Activated T-helper 2 cell treated with anti-CD3 and anti-CD28 coated beads, Interferon-gamma antibody, Interleukin-2, Interleukin-4, amounts not matched to agents 10 μg/mL and 5 μg/mL and 100 μg/mL, durations not matched to agents 14 hours and 24 hours and 36 hours (primary cell): ENCODE measurements at places on chromosomes 16 and 17. TPM values are rescaled to one million over a fixed set of nuclear protein-coding genes. Genes with fewer than 3 reads are reported as not detected.

The TLCD3B gene
- 2.3 and 2.6 TPM in 2 replicates for total RNA-seq

The SLFN13 gene
- 41.9 and 42.6 TPM in 2 replicates for total RNA-seq

The ACSM2A gene
- total RNA-seq = 3.8 and 4.6 TPM in 2 replicates

The ITGAL gene
- total RNA-seq = 292 and 293 TPM in 2 replicates

The OR4D1 gene
- total RNA-seq = 0.05 and 0.09 TPM in 2 replicates

GRCh38 chr16:15689290-15689689 is 39.2 kb downstream of the NDE1 start:
- H3K4me3 ChIP-seq = no peak overlapping the region
- H3K36me3 ChIP-seq = peaks cover 82% of the 10 kb centered on the region
- DNase-seq = no peak
- no peaks in the 10 kb centered on the region for H3K4me1 ChIP-seq

DNA sequence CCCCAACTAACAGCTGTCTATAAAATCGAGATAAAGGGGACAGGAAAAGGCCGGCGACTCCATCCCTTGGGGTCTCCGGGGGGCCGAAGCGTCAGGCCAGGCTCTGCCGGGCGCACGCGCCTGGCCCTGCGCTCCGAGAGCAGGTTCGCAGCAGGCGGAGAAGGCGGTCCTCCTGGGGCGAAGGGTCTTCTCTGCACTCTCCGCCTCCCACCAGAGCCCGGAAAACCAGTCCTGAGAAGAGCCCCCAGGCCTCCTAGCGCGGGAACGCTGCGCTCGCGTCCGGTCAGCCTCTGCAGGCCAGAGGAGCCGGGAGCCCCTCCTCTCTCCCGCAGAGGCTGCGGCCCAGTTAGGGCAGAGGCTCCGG is 5.1 kb downstream of the FOXF1 start:
- H3K27me3 ChIP-seq = peaks cover 63% of the 10 kb centered on the region
- DNase-seq = no peak
- H3K27ac ChIP-seq = no peak overlapping the region
- peaks cover 6% of the 10 kb centered on the region for H3K4me1 ChIP-seq
- H3K36me3 ChIP-seq = peaks cover 3% of the 10 kb centered on the region
- no peak overlapping the region for H3K4me3 ChIP-seq

DNA sequence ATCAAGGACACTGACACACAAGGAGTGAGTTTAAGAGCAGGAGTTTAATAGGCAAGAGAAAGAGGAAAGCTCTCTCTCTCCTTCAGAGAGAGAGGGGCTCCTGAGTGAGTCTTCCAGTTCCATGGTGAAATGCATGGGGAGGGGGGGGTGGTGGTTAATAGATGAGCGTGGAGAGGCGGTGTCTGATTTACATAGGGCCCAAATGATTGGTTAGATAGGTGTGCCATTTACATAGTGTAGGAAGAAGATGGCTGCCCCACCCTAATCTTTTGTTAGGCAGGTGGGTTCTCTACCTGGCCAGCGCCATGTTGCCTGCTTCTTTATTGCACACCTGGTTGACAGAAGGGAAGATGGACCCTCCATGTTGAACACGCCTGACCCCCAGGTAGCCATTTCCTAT is 250.0 kb upstream of the CACNG5 start:
- H3K4me3 ChIP-seq = no peak overlapping the region
- peaks cover 51% of the 10 kb centered on the region for H3K36me3 ChIP-seq
- H3K27ac ChIP-seq = no peak overlapping the region
- H3K27me3 ChIP-seq = no peaks in the 10 kb centered on the region
- H3K4me1 ChIP-seq = peaks cover 15% of the 10 kb centered on the region
- no peak for DNase-seq

DNA sequence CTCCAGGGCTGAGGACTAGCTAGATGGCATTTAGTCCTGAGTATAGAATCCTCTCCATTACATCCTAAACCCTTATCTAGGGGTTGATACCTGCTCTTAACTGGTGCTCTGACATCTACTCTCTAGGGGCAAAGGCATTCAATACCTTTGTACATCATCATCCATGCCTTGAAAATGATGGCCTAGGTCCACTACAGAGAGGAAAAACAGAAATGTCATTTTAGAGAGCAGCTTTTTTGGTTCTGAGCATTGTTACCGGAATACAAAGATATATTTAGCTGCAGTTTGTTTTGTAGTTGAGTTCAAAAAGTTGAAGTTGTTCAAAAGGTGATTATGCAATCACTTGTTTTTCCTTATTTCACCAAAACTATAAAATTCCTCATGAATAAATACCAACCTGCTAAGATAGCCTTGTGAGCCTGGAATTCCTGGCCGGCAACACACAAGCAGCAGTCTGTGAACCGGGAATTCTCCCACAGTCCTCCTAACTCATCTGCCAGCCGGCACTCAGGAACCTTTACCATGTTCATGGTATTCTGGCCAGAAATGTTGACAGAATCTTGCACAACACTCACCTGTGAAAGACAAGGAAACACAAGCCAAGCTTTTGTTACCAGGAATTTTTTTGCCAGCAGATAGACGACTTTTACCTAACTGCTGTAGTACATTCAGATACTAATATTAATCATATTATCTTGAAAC is 35.4 kb downstream of the NXPH3 start:
- H3K4me1 ChIP-seq = peaks cover 3% of the 10 kb centered on the region
- H3K27ac ChIP-seq = no peak overlapping the region
- peaks cover 52% of the 10 kb centered on the region for H3K36me3 ChIP-seq
- no peak overlapping the region for H3K4me3 ChIP-seq
- DNase-seq = no peak

- H3K27ac ChIP-seq = no peak overlapping the region
- H3K4me1 ChIP-seq = peaks cover 21% of the 10 kb centered on the region
- peaks cover 30% of the 10 kb centered on the region for H3K36me3 ChIP-seq
- no peaks in the 10 kb centered on the region for H3K27me3 ChIP-seq
- no peak for DNase-seq
These were observed 5.2 kb downstream of the SLC12A4 start for GRCh38 chr16:67963292-67963661.

DNA sequence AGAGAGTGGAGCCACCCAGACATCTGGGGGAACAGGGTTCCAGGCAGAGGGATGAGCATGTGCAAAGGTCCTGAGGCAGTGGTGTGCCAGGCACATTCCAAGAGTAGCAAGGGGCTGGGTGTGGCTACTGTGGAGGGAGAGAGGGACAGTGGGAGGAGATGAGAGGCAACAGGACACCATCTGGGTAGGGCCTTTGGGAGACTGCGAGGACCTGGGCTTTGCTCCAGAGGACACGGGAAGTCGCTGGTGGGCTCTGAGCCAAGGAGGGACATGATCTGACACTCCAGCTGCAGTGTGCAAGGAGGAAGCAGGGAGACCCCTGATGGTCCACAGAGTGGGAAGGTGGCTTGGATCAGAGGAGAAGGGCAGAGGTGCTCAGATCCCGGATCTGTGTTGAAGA is 56.7 kb upstream of the MED9 start:
- H3K27me3 ChIP-seq = no peaks in the 10 kb centered on the region
- H3K27ac ChIP-seq = no peak overlapping the region
- H3K4me1 ChIP-seq = peaks cover 13% of the 10 kb centered on the region

- H3K36me3 ChIP-seq = peaks cover 11% of the 10 kb centered on the region
- peaks cover 8% of the 10 kb centered on the region for H3K4me1 ChIP-seq
- peaks cover 7% of the 10 kb centered on the region for H3K27me3 ChIP-seq
- no peak overlapping the region for H3K4me3 ChIP-seq
- H3K27ac ChIP-seq = no peak overlapping the region
These were observed 123.1 kb upstream of the MAF start for GRCh38 chr16:79723583-79724168.

DNA sequence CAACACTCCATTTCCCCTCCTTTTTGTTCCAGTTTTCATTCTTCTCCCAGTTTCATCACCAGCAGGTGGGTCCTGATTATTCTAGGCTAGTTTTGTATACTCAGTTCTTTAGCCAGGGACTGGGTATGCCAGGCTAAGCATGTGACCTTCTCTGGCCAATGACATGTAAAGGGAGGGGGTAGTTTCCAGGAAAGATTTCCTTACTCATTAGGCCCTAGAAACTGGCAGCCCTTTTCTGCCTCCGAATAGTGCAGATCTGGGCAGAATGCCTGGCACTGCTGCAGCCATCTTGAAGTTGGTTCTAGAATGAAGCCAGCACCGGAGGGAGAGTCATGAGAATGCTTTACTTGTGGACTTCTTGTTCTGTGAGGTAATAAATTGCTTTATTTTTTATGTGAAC is 126.9 kb upstream of the AXIN2 start:
- H3K4me1 ChIP-seq = peaks cover 4% of the 10 kb centered on the region
- H3K27ac ChIP-seq = no peak overlapping the region
- no peaks in the 10 kb centered on the region for H3K36me3 ChIP-seq
- no peak overlapping the region for H3K4me3 ChIP-seq

GRCh38 chr16:5479926-5480325 is 382.3 kb upstream of the EEF2KMT start:
- H3K27ac ChIP-seq = no peak overlapping the region
- no peaks in the 10 kb centered on the region for H3K4me1 ChIP-seq
- H3K27me3 ChIP-seq = no peaks in the 10 kb centered on the region
- H3K4me3 ChIP-seq = no peak overlapping the region

- no peak overlapping the region for H3K27ac ChIP-seq
- DNase-seq = no peak
- H3K36me3 ChIP-seq = peaks cover 48% of the 10 kb centered on the region
- no peak overlapping the region for H3K4me3 ChIP-seq
- peaks cover 14% of the 10 kb centered on the region for H3K4me1 ChIP-seq
- no peaks in the 10 kb centered on the region for H3K27me3 ChIP-seq
These were observed 72.8 kb upstream of the ZNF750 start for GRCh38 chr17:82912484-82913089.
